ENCODE measurements at places on chromosomes 12 and 14.

- no peak for DNase-seq
Measured at GRCh38 chr14:102390064-102390855, 27.5 kb downstream of the TECPR2 start.

- DNase-seq, result no peak
Measured at GRCh38 chr12:119072440-119072839, 91.1 kb downstream of the SRRM4 start.

- DNase-seq, result no peak
Measured at GRCh38 chr14:100132903-100133510, 26.4 kb downstream of the DEGS2 start.

- DNase-seq, result no peak
Measured at GRCh38 chr14:55921511-55921910, 196.7 kb upstream of the PELI2 start.

- DNase-seq, result no peak
Measured at GRCh38 chr12:113812411-113813228, 153.5 kb downstream of the RBM19 start.
